Suppressor macrophage treated with lipopolysaccharide for 1 hour (primary cell): ENCODE measurements at places on chromosomes 7 and 10.
A peak's percentile ranks its signal among the peaks of the same experiment; 100 is the strongest.

- DNase-seq = peak; percentile 94
Observed at GRCh38 chr10:60032723-60033122, 126.4 kb upstream of the CCDC6 start.

DNA sequence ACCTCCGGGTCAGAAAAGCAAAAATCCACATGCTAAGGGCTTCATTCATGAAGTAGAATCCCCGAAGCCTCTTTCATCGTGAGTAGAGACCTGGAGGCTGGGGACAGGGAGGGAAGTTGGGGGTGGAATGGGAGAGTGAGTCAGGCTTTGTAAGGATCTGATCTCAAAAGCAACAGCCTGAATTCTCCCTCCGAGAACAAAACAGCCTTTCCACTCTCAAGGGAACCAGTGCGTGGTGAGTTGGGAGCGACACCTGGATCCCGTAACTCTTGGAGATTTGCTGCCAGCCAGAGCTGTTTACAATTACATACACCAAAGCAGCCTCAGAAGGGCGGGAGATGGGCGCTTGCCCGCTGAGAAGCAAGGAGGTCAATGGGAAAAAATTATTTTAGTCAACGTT, 10.8 kb downstream of the AFAP1L2 start:
- DNase-seq = no peak

- DNase-seq = no peak
Observed at GRCh38 chr7:130956417-130957136, 222.6 kb upstream of the KLF14 start.

GRCh38 chr10:77177589-77177988, 460.0 kb downstream of the KCNMA1 start:
- DNase-seq = no peak

DNA sequence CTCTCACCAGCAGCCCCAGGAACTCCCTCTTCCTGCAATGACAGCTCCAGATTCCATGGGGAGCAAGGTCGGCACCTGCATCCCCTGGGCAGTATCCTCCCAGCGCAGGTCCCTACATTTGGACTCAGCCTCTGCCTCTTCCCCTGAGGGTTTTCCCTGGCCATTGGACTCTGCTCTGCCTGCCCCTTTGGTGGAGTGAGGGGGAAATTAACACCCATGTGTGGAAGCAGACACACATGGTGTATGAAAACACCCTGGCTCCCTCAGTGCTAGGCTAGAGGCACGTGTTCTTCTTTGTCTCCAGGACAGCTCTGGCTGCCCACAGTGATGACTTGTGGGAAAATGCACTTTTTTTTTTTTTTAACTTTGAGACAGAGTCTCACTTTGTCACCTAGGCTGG, 8.4 kb downstream of the PRF1 start:
- no peak for DNase-seq

GRCh38 chr7:48085433-48085791, 3.7 kb upstream of the UPP1 start:
- no peak for DNase-seq

DNA sequence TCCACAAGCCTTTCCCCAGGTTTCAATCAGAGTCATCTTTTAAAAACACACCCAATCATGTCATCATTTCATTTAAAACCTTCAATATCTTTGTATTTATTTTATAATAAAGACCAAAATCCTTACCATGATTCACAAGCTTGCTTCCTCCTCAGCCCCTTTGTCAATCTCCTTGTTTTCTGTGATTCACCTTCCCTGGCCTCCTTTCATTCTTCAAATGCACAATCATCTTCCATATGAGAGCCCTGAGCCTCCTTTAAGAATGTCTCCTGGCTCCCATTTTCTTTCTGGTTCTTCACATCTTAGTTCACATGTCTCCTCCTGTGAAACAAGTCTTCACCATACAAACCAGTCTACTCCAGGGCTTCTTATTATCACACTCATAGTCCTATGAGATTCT, 904.0 kb downstream of the SORCS3 start:
- DNase-seq = no peak

- no peak for DNase-seq
Observed at GRCh38 chr7:921581-922333, 32.7 kb downstream of the ADAP1 start.

- no peak for DNase-seq
Observed at GRCh38 chr7:65454469-65454868, 80.8 kb downstream of the ZNF92 start.

GRCh38 chr10:37495415-37495814, 362.0 kb downstream of the ZNF248 start:
- DNase-seq = peak; percentile 2

- no peak for DNase-seq
Observed at GRCh38 chr7:101743995-101744360, 73.4 kb upstream of the CUX1 start.

DNA sequence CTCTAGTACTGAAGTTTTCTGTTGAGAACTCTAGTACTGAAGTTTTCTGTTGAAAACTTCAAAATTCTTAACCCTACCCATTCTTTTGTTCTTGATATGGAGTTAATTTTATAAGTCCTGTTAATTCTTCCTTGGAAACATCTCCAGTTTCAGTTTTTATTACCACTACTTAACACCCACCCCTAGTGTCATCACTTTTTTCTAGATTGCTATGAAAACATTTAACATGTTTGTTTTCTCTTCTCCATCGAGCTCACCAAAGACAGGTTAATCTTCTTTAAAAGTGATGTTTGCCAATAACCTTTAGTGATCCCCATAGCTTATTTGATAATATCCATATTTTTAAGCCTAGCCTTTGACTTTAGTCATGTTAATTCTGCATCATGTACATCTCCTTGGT, 147.9 kb downstream of the PPP1R9A start:
- DNase-seq = no peak

- no peak for DNase-seq
Observed at GRCh38 chr10:97876402-97876801, 26.8 kb downstream of the GOLGA7B start.

DNA sequence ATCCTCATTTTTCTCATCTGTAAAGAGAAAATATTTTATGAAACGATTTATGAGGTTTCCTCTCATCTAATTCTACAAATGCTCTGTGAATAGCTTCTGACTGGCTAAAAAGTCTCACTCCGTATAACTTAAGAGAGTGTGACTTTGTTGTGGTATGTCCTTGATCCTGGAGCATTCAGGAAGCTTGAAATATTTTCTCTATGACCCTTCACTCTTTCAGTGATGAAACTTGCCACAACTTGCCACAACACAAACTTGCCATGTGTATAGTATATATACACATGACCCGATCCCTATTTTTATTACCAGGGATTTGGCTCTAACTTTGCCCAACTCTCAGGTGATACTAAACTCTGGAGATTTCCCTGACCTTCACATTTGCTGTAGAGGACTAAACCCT, 74.1 kb downstream of the TES start:
- DNase-seq = no peak

- no peak for DNase-seq
Observed at GRCh38 chr7:79741684-79742083, 288.2 kb upstream of the MAGI2 start.

DNA sequence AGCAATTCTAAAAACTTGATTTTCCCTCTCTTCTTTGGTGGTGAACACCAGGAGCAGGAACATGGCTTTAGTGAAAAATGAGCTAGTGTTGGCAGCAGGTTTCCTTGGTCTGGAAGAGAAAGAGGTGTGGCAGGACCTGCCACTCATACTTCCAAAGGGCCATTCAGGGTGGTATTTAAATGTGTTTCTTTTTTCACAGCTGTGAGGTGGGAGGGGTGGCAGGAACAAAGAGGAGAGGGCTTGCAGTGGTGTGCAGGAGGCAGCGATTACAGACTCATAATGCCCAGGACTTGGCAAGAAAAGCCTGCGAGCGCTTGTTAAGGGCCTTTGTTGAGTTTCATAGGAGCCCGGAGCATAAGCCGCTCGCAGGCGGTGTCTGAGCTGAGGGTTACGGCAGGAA, 36.8 kb downstream of the WIPF3 start:
- no peak for DNase-seq

- DNase-seq = peak; percentile 4
Observed at GRCh38 chr10:51074238-51075028, at the start of gene PRKG1. PRKG1 (plus strand) TSS chr10:51074487.

GRCh38 chr7:115357703-115357999, 435.8 kb downstream of the MDFIC start:
- no peak for DNase-seq

- no peak for DNase-seq
Observed at GRCh38 chr7:127937066-127937680, 94.1 kb downstream of the LRRC4 start.

GRCh38 chr7:94272821-94273583, 121.7 kb upstream of the COL1A2 start:
- no peak for DNase-seq

DNA sequence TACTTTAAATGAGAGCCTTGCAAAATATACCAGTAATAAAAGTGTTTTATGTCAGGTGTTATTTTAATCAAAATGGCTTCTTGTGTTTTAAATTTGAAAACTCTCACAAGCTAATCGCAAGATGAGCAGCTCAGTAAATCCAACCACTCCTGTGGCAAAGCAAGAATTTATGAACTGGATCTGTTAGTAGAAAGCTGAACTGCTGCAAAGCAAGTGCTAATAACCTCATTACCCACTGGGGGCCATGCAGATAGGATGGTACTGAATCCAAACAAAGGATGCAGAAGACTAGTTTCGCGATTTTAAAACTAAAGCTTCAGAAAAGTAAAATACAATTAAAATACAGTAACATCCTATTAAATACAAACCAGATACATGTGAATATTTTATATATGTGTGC, 468.0 kb downstream of the PARD3 start:
- no peak for DNase-seq

- no peak for DNase-seq
Observed at GRCh38 chr10:46245381-46245900, 41.4 kb upstream of the ANTXRL start.

GRCh38 chr10:132185601-132186487, 904 bp upstream of the DPYSL4 start:
- DNase-seq = peak; percentile 73

- no peak for DNase-seq
Observed at GRCh38 chr7:149714910-149715471, 58.4 kb downstream of the ZNF467 start.

GRCh38 chr7:34752929-34753328, 94.9 kb downstream of the NPSR1 start:
- no peak for DNase-seq

- no peak for DNase-seq
Observed at GRCh38 chr10:349081-349480, 213.8 kb downstream of the ZMYND11 start.

DNA sequence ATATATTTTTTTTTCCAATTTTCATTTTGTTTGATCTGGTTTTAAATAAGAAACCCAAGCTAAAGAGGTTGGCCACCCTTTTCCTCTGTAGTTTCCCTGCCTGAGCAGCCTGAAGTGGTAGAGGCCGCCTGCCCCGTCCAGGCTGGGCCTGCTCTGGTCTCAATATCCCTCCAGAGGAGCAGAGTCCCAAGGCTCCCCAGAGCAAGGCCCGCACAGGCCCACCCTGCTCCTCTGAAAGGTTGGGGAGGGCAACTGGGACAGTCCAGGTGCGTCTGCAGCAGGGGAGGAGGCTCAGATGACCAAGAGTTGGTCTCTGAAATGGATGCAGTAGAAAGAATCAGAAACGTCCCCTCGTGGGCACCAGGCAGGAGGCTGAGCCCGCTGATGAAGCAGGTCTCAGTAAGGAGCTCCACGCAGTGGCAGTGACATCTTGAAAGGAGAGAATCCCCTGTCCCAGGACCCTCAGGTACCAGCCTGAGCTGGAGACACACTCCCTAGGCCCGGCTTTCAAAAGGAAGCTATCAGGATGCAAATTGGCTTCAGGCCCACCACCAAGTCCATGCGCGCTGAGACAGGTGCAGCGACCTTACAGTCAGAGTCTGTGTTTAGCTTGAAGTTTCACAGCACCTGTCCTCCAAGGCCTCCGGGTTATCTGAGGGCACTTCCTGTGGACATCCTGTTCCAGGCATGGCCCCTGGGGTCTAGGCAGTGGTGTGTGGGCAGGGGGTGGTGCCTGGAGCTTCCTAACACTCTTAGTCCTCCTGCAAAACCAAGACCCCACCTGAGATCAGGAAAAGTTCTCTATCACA, 37.7 kb downstream of the EN2 start:
- DNase-seq = no peak

GRCh38 chr7:118304100-118304499, 79.6 kb downstream of the ANKRD7 start:
- no peak for DNase-seq

DNA sequence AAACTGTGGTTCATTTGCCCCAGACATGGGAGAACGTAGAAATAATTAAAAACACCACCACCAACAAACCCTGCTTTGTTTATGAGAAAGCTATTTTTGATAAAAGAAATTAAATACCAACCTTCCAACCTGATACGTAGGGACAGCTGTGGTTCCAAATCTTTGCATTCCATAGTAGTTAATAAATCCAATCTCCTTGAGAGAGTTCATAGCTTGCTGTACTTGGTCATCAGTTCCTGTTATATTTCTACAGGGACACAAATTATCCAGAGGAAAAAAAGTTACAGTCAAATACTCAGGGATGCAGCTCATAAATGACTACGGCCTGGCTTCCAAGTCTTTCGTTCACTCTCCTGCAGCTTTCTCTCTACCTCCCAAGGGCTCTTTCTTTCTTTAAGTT, 41.1 kb downstream of the PUS7 start:
- DNase-seq = no peak

GRCh38 chr7:124489925-124490324, 275.7 kb downstream of the GPR37 start:
- no peak for DNase-seq

GRCh38 chr7:8418629-8419245, 14.7 kb upstream of the NXPH1 start:
- peak; percentile 79 for DNase-seq

- no peak for DNase-seq
Observed at GRCh38 chr7:99006739-99007424, 128.6 kb downstream of the TRRAP start.

GRCh38 chr7:90461219-90461618, 8.2 kb upstream of the PTTG1IP2 start:
- DNase-seq = peak; percentile 90

GRCh38 chr7:45967591-45968157, 46.6 kb upstream of the IGFBP3 start:
- DNase-seq = no peak

GRCh38 chr7:74479961-74480829, 26.5 kb downstream of the GTF2IRD1 start:
- peak; percentile 91 for DNase-seq

DNA sequence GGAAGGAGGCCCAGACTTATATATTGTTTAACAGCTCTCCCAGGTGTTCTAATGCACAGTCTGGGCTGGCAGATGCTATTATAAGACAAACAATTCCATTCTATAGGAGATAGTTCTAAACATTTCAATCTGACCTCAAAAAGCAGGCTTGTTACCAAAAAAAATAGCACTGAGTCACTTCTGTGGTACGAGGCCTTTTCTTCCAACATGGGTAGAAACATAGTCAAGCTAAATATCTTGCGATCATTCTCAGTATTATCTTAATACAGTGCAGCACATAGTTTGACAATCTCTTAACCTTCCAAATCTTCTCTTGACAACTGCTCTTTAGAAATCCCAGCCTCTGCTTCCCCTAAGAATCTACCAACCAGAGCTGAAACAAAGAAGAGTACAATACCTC, 46.6 kb upstream of the MKX start:
- no peak for DNase-seq
